NCI-H1105 treated with DMSO at 0.1 percent for 48 hours (cell line): ENCODE measurements at places on chromosomes 5 and 9.

- DNase-seq = no peak
Measured at GRCh38 chr5:135951257-135951656, 3.5 kb downstream of the LECT2 start.

GRCh38 chr9:12794101-12794799, 19.4 kb downstream of the LURAP1L start:
- peak; percentile 53 for DNase-seq

DNA sequence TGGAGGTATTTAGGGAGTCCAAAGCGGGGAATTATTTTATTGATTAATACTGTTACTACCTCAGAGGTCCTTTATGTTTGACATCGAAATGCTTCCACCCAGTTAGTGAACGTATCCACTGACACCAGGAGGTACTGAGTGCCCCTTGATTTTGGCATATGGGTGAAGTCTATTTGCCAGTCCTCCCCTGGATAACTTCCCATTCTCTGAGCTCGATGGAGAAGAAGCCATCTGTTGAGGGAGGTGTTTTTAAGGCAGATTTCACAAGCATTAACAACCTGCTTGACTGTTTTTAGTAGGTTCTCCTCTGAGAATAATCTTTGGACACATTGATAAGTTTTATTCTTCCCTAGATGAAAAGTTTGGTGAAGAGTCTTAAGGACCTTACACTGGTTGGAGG, 165.3 kb upstream of the NREP start:
- DNase-seq = no peak

- no peak for DNase-seq
Measured at GRCh38 chr5:88544136-88544645, 275.5 kb upstream of the TMEM161B start.

GRCh38 chr9:94936419-94936818, 209.9 kb downstream of the AOPEP start:
- no peak for DNase-seq

- DNase-seq = no peak
Measured at GRCh38 chr5:50967563-50968355, 301.3 kb downstream of the PARP8 start.
